ENCODE measurements at places on chromosomes 13 and 19.

DNA sequence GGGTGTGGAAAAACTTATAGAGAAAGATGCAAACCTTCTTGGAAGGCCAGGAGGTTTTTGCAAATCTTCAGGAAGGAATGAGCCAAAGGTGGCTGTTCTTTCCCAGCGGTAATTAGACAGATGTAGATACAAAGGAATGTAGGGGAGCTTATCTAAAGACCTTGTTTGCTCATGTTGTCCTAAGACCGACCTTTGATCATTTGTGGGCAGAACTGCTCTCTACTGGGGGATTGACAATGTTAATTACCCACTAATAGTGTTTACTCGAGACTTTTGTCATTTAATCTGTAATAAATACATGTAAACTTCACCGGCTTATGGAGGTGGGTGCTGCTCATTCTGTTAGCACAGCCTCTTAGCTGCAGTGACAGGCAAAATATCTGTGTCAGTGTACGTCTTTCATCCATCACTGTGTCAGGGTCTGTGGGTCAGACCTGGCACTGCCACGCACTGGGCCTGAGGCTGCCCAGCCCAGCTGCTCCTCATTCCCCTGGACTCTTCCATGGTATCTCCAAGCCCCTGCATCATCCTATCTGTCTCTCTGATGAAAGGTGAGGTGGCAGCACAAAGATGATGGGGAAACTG is 68.3 kb downstream of the ZNF431 start:
- peak; percentile 16 for DNase-seq

- DNase-seq, result no peak
Observed at GRCh38 chr13:63542770-63543169, 2127.1 kb upstream of the PCDH20 start.

DNA sequence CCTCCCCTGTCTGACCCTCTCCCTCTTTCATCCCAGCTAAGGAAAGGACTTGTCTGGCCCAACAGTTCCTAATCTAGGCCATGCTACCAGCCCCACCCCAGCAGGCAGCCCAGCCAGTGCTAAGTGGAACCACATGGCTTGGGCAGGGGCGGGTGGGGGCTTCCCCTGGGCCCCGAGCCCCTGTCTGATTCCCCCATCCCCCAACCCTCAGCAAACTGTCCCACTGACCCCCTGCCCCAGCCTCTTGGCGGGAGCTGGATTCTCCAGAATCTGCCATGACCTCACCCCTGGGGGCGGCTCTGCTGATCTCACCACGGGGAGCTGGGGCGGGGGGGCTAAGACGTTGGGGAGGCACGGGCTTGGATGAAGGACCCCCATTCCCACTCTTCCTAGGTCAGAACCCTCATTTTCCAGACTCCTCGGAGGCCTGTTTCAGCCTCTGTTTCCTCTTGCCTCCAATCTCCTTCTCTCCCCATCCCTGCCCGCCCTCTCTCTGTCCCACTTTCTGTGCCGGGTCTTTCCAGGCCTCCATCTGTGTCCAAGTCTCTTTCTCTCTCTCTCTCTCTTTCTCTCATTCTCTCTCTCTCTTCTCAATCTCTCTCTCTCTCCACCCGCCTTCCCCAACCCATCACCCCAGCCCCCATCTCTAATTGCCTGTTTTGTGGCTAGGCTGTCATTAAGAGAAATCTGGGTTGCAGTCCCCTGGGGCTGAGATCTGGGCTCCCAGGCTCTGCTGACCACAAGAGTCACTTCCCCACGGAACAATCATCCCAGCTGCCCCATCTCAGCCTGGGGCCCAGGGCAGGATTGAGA is 2.7 kb downstream of the COL5A3 start:
- no peak for DNase-seq

- DNase-seq, result no peak
Observed at GRCh38 chr19:45280471-45280961, 29.4 kb downstream of the MARK4 start.

DNA sequence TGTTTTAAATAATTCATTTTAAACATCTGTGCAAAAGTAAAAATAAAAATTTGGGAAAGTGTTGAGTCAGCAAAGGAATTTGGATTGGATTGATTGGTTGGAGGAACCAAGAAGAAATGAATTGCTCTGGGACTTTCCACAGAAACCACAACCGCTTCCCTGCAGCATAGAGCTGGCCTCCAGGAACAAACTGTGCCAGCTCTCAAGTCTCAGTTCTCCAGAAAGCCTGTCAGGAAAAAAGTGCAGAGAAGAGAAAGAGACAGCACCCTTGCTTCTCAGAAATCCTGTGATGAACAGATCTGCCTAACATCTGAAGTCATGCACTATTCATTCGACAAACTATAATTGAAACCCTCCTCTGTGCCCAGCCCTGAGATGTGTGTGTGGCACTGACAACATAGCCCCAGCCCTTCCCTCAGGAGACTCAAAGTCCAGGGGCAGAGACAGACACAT is 14.8 kb downstream of the LYPD3 start:
- no peak for DNase-seq

DNA sequence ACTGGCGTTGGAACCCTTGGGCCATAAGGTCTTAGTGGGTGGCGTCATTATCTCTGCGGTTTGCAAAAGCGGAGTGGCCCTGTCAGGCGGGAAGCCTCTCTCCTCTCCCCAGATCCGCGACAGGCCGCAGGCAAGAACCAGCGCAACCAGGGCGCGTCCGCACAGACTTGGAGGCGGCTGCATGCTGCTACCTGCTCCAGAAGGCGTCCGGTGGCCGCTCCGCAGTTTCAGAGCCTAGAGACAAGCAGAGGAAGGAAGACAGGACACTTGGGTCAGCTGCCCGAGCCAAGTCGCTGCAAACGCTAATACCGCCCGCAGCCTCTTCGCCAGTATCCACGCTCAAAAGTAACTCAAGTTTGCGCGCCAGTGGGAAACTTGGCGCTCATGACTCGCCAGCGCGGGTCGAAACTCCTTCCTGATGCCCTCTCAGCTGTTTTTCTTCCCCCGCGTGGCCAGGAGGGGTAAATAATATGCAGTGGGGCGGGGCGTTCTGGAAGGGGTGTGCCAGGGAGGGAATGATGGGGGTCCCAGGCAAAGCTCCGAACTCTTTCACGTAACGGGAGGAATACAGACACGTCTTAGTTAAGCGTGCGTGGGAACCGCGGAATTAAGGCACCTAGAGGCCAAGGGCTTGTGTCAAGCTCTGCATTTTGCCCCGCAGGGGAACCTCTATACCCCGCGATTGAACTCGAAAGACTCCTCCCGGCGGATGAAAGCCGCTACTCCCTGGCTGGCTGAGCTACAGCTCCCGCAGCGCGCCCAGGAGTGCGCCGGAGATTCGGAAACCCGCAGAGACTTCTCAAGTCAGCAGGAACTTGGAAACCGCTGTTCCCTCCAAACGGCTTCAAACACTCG is at the start of gene EDNRB:
Gene EDNRB, minus strand, starts transcription at position 441 of the 855 bp plus-strand sequence. Its CDS starts 258 bp downstream, at position 183.
- DNase-seq, result no peak

- DNase-seq, result no peak
Observed at GRCh38 chr19:1037621-1038064, 2.3 kb upstream of the ABCA7 start.

- DNase-seq, result no peak
Observed at GRCh38 chr13:25683056-25683455, 311.3 kb downstream of the ATP8A2 start.

- DNase-seq, result peak; percentile 84
Observed at GRCh38 chr19:1970003-1970805, 29.2 kb downstream of the CSNK1G2 start.

DNA sequence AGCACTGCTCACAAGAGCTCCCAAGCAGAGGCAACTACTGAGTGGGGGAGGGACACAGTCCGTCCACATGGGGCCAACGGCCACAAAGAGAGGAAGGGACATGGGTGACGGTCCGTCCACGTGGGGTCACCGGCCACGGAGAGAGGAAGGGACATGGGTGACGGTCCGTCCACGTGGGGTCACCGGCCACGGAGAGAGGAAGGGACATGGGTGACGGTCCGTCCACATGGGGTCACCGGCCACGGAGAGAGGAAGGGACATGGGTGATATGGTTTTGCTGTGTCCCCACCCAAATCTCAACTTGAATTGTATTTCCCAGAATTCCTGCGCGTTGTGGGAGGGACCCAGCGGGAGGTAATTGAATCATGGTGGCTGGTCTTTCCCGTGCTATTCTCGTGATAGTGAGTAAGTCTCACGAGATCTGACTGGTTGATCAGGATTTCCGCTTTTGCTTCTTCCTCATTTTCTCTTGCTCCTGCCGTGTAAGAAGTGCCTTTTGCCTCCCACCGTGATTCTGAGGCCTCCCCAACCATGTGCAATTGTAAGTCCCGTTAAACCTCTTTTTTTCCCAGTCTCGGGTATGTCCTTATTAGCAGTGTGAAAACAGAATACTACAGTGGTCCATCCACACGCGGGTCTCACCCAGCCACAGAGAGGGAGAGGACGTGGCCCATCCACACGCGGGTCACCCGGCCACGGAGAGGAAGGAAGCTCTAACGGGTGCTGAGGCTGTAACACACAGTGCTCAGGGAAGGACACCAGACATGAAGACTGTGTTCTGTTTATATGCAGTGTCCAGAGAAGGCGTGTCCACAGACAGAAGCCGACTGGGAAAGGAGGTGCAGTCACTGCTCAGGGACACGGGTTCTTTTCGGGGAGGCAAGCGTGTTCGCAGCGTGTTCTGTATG is 48.5 kb downstream of the GAS6 start:
- no peak for DNase-seq

- no peak for DNase-seq
Observed at GRCh38 chr19:14563590-14563926, 8.3 kb downstream of the NDUFB7 start.

DNA sequence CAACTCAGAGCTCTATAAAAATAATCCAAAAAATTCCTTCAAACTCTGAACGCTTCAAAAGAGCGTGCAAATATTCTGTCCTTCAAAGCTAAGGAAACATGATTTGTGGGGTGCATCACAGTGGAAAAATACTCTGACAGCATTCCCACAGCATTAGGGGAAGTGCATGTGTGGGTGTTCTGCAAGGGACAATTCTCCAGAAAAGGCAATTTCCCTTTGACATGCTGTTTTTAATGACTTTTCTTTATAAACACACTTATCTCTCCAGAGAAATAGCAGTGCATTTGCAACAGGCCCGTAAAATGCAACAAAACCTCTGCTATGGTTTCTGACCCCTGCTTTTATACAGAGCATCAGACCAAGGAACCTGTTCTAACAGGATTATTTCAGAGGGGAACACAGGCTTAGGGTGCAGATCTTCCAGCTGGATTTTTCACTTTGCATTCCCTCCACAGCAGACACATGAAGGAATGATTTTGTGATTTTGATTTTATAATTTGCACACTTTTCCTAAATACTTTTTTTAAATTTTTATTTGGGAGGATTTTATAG is 42.6 kb downstream of the KL start:
- DNase-seq, result no peak

DNA sequence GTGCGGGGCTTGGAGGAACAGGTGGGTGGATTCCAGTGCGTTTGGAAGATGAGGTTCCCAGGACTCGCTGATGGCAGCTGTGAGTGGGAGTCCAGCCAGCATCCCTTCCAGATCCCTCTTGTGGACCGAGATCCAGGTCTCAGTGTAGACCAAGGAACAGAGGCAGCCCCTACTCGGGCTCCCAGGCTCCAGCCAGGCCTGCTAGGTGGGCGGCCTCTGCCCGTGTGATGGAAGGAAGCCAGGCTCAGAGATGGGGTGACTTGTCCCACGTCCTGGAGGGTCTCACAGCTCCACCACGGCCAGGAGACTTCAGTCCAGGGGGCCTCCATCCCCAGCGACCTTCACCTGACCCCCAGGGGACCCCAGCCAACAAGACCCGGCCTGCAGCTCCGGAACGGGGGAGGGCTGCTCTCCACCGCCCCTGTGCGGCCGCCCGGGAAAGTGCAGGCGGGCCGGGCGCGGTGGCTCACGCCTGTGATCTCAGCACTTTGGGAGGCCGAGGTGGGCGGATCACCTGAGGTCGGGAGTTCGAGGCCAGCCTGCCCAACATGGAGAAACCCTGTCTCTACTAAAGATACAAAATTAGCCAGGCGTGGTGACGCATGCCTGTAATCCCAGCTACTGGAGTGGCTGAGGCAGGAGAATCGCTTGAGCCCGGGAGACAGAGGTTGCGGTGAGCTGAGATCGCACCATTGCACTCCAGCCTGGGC is 729 bp upstream of the MADCAM1 start:
- peak; percentile 53 for DNase-seq

DNA sequence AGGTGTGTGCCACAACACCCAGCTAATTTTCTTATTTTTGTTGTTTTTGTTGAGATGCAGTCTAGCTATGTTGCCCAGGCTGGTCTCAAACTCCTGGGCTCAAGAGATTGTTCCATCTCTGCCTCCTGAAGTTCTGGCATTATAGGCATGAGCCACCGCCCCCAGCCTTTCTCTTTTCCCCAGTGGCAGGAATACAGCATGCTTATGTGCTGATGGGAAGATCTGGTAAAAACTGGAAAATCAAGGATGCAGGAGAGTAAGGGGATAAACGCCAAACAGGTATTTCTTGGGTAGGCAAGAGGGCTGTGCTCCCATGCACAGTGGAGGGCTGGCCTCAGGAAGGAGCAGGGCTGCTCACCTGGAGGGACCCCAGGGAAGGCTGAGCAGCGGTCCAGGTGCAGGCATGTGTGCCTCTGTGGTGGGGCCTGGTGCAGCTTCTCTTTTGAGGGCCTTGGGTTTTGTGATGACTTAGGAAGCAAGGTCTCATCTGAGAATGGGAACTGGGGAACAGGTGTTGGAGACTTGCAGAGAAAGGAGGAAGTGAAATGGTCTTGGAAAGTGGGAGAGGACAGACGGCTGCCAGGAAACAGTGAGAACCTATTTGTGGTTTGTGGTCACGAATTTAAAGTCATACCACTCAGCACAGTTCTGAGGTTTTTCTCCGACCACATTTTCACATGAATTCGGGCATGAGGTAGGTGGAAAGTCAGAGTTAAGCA is 106.5 kb downstream of the TEX26 start:
- DNase-seq, result peak; percentile 80

DNA sequence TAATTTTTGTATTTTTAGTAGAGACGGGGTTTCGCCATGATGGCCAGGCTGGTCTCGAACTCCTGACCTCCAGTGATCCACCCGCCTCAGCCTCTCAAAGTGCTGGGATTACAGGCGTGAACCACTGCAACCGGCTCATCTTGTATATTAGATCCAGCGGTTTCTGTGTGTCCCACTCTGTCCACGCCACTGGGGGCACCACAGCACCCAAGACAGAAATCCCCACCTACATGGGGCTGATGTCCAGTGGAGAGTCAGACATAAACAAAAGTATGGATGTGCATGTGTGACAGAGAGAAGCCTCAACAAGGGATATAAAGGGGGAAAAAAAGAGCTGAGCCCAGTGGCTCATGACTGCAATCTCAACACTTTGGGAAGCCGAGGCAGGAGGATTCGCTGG is 65.8 kb upstream of the ADGRE5 start:
- no peak for DNase-seq

DNA sequence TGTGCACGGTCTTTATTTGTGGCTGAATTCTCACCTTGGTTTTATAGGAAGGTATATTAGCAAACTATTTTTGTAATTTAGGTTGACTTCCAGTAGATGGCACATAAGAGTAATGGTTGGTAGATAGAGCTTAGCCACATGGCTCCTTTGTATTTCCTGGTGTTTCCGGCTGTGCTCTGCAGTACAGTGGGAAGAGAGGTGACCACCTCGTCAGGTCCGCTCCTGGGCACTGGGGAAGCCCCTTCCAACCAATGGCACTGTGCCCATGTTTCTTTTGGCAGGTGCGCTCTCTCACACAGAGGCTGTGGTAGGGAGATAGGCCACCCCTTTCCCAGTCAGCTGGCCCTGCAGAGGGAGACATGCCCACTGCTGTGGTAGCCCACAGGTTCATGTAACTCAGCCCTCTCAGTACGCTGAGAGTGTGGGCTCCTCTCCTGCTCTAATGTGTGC is 74.3 kb upstream of the ATP12A start:
- DNase-seq, result no peak

- no peak for DNase-seq
Observed at GRCh38 chr19:50365434-50366306, at the start of gene NAPSA. Gene NAPSA (minus strand): TSS chr19:50365639. CDS start chr19:50365621, 18 bp downstream.
